ENCODE measurements at places on chromosomes 2 and 18.

- peak; percentile 47 for DNase-seq
These were observed 56.9 kb downstream of the DYSF start for GRCh38 chr2:71510196-71510807.

GRCh38 chr2:128302744-128303067 is 16.0 kb downstream of the HS6ST1 start:
- DNase-seq: no peak

GRCh38 chr2:68435615-68436014 is 31.5 kb downstream of the FBXO48 start:
- no peak for DNase-seq

DNA sequence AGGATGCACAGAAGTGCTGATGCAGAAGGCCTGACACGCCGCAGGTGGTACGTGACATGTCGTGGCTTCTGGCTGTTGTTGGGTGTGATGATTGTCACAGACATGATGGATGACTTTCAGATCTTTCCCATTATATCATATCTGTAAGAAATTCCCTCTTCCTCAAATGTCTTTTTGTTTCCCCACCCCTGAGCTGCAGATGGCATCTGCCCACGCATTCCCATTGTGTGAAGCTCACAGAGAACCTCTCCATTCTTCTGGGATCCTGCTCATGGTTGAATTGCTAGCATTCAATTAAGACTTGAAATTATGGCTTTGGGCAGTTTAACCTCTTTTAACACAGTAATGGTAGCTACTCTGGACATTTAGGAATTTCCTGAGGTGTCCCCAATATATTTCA is 28.3 kb upstream of the EPHA4 start:
- DNase-seq: no peak

DNA sequence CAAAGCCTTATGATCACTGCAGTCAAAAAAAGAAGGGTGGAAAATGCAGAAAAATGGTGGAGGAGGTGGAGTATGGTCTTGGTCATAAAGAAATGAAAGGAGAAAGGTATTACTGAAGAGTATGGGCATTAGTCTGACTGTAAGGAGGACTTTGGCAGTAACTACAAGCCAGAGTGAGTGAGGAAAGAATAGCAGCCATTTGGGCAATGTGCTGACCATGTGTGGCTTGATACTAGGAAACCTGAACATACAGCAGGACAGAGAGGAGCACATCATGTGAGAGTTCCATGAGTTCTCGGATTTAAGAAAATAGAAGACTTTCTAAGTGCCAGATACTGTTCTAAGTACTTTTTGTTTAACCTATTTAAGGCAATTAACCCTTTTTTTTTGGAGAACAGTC is 8.5 kb downstream of the DTNA start:
- no peak for DNase-seq

DNA sequence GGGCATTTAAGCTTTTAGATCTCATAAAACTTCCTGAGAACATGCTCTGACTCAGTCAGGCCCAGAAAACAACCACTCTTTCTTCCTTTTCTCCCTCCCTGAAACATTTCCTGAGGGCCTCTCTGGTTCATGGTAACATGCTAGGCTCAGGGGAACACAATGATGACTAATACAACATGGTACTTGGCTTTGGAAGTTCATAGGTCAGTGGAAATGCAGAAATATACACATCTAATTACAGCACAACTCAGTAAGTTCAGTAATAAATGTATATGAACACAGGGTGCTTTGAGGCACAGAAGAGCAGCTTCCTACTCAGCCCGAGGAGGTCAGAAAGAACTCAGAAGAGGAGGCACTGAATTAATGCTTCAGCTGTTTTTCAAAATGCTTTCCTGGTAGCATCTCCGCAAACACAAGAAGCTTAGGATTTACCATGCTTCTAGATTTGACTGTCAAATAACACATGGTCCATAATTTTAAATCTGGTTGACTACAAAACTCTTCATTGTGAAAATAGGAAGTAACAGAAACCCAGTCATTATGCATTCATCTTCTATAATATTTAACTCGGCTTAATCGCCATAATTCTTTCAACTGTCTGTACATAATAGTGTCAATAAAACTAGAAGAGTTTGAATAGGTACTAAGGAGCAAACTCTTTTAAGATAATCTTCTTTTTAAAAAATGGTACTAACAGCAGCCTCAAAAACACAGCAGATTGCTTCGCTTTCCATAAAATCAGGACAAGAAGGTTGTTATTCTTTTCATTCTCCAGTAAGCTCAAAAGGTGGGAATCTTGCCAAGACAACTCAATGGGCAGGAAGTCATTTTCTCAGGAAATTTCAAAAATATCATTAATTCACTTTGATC is 251.3 kb downstream of the DLGAP1 start:
- no peak for DNase-seq

GRCh38 chr18:62881509-62882016 is 166.2 kb downstream of the PHLPP1 start:
- DNase-seq: peak; percentile 6

DNA sequence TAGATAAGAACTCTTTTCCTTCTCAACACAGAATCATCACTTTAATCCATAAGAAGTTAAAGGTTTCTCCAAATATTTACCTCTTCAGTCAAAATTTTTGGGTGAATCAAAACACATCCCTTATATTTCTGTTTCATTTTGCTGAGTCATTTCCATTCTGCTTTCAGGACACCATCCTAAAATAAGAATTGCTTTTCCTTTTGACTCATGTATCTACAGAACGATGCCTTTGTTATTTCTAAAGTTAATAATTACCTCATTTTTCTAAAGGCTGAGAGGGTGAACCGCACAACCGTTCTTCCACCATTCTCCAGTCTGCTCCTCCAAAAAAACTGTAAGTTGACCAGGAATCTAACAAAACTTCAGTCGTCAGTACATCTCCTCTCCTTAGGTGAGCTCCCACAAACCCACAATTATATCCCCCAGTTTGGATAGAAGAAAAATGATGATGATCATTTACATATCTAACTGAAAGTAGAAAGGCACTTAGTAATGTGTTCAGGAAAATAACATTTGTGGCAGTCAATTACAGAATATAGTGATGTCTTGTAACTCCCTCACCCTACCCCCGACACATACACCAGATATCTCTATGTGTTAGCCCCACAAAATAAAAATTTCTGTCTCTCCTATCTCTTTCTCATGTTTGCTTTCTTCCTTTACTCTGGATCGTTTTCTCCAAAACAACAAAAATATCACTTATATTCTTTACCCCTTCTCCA is 162.5 kb downstream of the RAD51AP2 start:
- no peak for DNase-seq

DNA sequence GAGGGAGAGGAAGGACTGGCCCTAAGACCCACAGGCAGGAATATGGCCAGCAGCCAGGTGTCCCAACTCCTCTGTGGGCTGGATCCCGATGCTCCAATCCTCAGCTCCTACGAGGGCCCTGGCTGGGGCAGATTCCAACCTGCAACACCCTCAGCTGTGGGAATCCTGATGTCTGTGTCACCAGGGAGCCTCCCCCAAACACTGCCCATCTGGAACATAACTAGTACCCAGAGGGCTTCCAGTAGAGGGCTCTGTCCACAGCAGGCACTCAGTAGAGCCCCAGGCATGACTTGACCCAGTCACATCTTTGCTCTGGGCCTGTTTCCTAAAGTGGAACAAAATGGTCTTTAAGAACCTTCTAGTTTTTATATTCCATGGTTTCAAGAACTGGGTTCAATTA is 20.6 kb upstream of the LOXHD1 start:
- peak; percentile 11 for DNase-seq

- no peak for DNase-seq
These were observed 518.8 kb downstream of the LRP1B start for GRCh38 chr2:141611981-141612380.

GRCh38 chr18:55908901-55909366 is 320.9 kb upstream of the TCF4 start:
- DNase-seq: no peak

DNA sequence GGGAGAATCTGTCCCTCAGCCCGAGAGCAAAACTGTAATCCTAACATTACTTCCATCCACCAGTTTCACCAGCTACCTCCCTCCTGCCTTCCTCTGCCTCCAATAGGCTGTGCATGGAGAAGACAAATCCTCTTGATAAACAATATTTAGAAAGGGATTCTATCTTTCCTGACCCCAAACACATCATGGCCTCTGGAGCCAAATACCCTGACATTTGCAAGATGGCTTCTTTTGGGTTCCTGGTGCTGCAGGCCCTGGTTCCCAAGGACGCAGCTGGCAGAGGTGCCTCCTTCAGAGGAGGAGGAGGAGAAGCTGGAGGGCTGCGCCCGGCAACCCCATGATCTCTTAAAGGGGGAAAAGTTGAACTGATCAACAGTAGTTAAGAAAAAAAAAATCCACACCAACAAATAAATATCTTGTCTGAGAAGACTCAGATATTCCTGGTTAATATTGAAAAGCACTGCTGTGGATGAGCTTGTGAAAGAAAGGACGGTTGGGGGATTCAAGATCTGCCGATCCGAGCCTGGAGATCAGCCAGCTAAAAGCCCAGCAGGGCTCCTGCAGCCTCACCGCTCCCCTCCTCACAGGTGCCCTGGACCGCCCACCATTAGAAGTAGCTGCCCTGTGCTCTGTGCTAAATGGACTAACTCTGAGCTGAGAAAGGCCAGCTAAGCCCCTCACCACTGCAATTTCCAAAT is 116.8 kb downstream of the MSH2 start:
- peak; percentile 88 for DNase-seq

GRCh38 chr2:58533376-58533775 is 292.3 kb upstream of the FANCL start:
- no peak for DNase-seq

- DNase-seq: no peak
These were observed 42.3 kb downstream of the BAZ2B start for GRCh38 chr2:159573846-159574606.

DNA sequence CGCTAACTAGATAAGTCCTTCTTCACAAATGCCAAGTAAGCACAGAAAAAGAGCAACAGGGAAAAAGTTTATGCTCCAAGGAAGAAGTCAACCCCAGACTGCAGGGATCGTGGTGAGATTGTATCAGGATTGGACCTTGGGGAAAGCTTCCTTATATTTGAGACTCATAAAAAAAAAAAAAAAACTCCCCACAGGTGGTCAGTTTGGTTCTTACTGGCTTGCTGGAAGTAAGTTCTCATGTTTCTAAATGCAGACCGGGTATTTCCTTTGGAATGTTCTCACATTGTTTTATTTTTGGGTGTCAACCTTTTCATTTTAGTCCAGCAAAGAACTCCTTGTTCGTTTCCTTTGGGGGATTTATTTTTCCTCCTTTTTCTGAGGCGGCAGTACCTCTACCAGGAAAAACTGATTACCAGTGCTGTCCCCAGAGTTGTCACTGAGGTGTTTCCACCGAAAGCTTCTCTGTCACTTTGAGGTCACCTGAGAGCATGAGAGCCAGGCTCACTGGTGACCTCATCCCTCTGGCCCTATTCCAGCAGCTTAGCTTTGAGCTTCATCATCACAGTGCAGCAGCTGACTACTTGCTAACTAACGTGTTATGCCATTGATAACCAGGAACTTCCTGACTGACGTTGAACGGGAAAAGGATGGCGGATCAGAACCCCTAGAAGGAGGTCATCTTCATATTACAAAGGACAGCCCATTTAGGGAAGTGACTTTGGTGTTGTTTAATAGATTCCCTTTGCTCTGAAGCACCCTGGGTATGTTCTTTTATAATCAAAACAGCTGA is 16.8 kb upstream of the ATP8B1 start:
- no peak for DNase-seq

DNA sequence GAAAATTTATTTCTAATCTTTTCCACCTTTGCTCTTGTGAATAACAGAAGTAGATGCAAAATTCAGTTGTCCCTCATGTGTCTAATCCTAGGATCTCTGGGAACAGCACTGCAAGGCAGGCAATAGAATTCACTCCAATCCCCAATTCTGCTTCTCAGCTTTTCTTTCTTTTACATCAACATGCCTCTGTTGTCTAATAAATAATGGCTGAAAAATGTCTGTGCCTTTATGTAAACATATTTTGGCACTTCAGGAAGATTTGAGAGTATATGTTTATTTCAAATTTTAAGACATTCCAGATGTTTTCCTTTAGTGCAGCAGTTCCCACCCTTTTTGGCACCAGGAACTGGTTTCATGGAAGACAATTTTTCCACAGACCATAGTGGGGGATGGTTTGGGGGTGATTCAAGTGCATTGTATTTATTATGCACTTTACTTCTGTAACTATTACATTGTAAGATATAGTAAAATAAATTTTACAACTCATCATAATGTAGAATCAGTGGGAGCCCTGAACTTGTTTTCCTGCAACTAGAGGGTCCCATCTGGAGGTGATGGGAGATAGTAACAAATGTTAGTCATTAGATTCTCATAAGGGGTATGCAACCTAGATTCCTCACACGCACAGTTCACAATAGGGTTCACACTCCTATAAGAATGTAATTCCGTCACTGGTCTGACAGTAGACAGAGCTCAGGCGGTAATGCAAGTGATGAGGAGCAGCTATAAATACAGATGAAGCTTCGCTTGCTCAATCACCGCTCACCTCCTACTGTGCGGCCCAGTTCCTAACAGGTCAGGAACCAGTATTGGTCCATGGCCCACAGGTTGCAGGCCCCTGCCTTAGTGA is 590.3 kb upstream of the CNTNAP5 start:
- no peak for DNase-seq

DNA sequence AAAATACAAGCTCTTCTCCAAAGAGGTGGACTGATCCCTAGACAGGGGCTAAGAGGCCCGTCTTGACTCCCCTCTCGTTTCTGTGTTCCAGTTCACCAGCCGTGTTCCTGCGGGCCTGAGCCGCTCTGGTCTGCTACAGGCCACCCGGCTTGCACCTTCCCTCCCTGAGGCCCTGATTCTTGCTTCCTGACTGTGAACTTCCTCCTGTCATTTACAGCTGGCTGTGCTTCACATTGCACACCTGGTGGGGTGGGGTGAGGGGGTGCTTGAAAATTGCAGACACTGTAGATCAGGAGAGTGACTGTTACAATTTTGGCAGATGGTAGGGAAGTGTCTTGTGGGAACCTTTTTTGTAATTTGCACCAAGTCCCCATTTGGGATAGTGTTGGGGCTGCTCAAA is 64.4 kb downstream of the TSN start:
- no peak for DNase-seq

GRCh38 chr18:12373771-12374116 is 3.3 kb downstream of the AFG3L2 start:
- no peak for DNase-seq
